Eye (tissue), 1 donor: ENCODE measurements at places on chromosomes 16 and 17.

DNA sequence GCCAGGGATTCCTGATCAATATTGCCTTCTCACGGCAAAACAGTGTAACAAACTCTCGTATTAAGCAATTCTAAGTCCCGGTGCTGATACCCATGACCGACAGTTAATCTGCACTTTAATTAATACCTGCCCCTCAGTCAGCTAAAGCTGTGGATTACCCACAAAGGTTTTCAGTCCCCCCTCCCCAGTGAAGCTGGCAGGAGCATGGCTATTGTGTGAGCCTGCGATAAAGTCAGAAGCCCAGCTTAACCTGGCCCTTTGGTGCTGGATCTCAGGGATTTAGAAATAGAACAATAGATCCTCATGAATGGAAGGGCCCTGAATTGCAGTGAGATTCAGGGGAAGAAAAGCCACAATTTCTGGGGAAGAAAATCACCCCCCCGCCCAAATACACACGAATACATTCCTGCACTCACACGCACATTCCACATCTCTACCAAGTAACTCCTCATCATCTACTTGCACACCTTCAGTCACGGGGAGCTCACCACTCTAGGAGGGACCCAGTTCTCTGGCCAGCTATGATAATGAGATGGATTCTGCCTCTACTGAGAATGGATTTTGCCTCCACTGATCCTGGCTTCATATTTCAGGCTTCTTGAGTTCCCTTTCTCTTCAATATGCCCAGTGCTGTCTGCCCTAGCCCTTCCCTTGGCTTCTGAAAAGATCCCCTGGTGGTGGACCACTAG lies 102.6 kb downstream of the WSCD1 start:
- no peak for DNase-seq

GRCh38 chr16:65386672-65387071 lies 264.8 kb upstream of the CDH11 start:
- DNase-seq, result no peak

DNA sequence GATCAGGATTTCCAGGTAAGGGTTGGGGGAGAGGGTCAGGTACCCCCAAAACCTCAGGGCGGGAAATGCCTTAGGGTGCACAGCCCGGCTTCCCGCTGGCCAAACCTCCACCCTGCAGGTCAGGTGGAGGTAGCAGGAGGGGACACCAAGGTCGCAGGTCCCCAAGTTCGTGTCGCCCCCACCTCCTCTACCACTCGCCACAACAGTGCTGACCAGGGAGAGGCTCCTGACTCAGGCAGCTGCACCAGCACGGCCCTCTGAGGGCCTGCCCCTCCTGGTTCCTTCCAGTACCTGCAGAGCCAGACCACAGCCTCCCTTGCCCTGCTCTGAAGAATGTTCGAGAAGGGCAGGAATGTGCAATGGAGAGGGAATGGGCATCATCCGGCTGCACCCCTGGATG lies 3.9 kb downstream of the MRPL28 start:
- DNase-seq, result no peak

DNA sequence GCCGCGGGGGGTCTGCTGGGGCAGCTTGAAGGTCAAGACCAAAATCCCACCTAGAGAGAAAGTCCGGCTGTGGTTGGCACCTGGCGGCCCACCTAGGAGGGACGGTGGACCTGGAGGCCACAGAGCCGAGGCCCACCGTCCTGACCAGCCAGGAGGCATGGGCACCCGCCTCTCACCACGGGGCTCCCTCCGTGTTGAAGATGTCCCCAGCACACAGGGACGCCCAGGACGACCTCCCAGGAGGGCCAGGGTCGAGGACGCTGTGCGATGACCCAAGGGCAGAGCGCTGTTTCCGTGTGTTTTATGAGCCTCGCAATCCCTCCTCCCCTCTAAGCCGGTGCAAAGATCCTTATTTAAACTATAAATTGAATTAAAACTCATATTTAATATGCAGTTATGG lies 131.2 kb downstream of the C16orf95 start:
- no peak for DNase-seq

- DNase-seq, result peak; percentile 50
These were observed 170.4 kb downstream of the ZFHX3 start for GRCh38 chr16:72877374-72878028.

DNA sequence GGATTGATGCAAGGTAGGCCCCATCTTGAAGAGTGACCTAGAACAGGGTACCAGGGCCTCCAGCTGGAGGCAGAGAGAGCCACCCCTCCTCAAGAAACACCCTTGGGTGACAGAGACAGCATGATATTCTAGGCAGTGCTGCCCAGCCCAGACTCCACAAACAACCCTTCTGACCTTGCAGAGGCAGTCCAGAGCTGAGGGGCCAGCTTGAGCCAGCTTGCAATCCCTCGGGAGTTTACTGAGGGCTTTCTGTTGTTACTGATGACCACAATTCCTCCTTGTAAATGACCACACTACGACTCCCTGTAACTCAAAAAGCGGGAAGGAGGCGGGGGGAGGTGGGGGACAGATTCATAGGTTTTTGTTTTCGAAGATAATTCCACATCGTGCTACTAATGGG lies 18.6 kb upstream of the MNT start:
- DNase-seq, result no peak
